ENCODE measurements at places on chromosomes 12 and 14. TPM values are rescaled to one million over a fixed set of nuclear protein-coding genes. Genes with fewer than 3 reads are reported as not detected.

The CLEC4E gene
- total RNA-seq: not detected

The INSM2 gene
- total RNA-seq: 0.10 TPM

The HOXC11 gene
- 1.2 TPM for total RNA-seq

The CARMIL3 gene
- 0.20 TPM for total RNA-seq

The RBP5 gene
- not detected for total RNA-seq

The PMEL gene
- 0.59 TPM for total RNA-seq

The BDKRB2 gene
- 1.4 TPM for total RNA-seq

The OR6C2 gene
- not detected for total RNA-seq

The TCHP gene
- total RNA-seq: 26.4 TPM

The ERP27 gene
- total RNA-seq: not detected

The ADAM21 gene
- total RNA-seq: 0.37 TPM

The ATXN7L3B gene
- total RNA-seq: 28.2 TPM

The SMCO2 gene
- total RNA-seq: 0.37 TPM

The ENDOU gene
- not detected for total RNA-seq

The OLR1 gene
- total RNA-seq: 0.25 TPM

The AQP5 gene
- total RNA-seq: not detected

GRCh38 chr14:79570648-79571047 is 640.7 kb downstream of the DIO2 start:
- no peak for DNase-seq

DNA sequence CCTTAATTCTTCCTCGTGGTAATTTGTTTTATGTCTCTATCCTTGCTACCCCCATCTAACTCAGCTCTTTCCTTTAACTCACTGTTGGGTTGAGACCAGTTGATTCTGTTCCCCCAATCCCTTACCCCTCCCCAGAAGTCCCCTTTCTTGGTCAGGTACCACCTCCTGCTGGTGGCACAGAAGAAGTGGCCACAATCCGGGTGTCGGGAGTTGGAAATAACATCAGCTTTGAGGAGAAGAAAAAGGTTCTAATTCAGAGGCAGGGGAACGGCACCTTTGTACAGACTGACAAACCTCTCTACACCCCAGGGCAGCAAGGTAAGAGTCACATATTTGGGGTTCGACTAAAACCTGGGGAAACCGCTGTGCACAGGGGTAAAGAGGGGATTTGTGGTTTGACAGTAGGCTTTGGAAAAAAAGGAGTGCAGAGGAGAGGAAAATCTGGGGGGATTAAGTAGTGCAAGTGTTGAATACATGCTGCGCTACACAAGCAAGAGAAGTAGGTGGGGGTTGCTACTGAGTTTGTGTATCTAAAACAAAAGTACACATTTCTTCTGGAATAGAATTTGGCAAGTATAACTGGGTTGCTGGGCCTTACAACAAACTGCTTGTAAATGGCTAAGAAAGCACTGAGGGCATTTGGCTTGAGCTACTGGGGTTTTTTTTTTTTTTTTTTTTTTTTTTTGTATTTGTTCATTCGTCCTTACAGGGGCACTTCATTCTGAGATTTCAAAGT is 1.3 kb downstream of the A2ML1 start:
- no peak for DNase-seq

DNA sequence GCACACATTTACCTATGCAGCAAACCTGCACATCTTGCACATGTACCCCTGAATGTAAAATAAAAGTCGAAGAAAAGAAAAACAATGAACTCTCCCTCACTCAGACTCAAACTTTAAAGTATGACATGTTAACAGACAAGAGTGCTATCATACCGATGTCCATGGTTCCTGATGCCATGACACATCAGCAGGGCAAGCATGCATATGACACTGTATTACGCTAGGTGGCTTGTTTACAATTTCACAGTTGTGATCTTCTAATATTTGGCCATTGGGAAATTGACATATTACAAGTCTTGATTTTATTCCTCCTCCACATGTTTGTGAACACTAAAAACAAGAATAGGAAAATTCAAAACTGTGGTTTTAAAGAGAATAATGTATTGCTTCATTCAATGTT is 126.6 kb downstream of the ADAMTS20 start:
- no peak for DNase-seq

DNA sequence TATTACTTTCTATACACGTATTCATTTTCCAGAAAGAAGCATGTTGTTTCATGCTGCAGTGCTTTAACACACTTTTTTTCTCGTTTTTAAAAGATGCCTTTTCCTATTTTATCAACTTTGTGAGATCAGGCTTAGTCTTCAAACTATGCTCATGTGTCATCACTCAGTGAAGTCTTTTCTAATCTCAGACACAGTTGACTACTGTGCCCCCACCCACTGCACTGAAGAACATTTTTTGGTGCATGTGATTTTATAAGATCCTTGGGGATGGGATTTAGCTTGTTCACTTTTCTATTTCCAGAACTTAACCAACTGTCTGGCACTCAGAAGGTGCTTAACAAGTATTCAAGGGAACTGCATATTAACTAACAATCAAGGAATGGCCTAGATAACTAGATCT is 85.5 kb downstream of the CDK17 start:
- no peak for DNase-seq

DNA sequence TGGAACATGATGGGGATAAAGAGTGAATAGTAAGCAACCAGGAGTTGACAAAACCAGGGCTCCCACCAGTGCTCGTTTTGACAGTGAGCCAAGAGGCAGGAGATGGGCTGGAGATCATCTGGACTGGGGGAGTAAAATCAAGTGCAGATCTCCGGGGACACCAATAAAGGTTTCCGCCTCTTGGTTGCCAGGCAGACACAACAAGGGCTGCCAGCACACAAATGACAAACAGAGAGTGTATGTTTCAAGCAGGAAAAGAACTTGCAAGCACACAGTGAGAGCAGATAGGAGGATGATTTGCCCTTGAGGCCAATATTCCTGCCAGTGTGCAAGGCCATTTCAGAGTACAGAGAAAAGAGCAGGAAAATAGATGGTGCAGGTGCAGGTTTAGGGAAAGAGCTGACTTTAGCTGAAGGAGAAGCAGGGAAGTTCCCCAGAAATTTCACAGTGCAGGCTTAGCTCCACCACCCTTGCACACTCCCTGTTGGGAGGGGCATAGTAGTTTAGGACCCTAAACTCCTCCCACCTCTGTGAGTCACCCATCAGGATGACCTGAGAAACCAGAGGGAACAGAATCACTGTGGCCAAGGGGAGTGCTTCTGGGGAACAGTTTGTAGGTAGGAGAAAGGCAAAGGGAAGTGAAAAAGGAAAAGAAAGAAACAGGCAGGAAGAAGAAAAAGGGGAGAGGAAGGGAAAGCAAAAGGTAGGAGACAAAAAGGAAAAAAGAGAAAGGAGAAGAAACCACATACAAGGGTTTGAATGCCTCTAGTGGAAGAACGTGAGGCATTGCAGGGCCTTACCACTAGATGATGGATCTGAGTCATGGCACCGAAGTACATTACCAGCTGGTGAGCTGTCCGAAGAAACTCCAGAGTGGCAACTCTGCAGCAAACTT is 404.4 kb downstream of the SLC6A15 start:
- DNase-seq: peak; percentile 76

DNA sequence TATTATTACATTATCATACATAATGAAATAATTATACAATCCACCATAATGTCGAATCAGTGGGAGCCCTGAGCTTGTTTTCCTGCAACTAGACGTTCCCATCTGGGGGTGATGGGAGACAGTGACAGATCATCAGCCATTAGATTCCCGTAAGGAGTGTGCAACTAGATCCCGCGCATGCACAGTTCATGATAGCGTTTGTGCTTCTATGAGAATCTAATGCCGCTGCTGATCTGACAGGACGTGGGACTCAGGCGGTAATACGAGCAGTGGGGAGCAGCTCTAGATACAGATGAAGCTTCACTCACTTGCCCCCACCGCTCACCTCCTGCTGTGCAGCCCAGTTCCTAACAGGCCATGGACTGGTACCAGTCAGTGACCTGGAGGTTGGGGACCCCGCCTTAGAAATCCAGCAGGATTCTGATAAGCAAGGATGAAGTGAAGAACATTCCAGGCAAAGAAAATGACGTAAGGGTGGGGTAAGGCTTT is 204.6 kb downstream of the ETV6 start:
- no peak for DNase-seq

DNA sequence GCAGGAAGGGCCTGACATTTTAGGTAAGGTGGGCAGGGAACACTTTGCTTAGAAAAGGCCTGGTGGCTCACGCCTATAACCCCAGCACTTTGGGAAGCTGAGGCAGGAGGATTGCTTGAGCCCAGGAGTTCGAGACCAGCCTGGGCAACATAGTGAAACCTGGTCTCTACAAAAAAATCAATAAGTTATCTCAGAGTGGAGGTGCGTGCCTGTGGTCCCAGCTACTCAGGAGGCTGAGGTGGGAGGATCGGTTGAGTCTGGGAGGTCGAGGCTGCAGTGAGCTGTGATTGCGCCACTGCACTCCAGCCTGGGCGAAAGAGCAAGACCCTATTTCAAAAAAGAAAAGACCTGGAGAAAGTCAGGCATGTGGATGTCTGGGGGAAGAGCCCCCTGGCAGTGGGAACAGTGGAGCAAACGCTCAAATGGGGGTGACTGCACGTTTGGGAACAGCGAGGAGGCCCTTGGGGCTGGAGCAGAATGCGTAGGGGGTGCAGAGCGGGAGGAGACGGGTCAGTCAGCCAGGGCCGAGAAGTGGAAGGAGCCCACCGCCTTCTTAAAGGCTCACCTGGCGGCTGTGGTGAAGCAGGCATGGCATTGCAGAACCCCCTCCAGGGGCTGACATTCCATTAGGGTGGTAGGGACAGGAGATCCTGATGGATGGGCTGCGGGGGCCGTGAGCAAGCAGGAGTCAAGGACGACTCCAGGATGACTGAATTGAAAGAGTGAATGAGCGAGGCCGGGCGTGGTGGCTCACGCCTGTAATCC is 6.2 kb upstream of the KIF26A start:
- DNase-seq: no peak

DNA sequence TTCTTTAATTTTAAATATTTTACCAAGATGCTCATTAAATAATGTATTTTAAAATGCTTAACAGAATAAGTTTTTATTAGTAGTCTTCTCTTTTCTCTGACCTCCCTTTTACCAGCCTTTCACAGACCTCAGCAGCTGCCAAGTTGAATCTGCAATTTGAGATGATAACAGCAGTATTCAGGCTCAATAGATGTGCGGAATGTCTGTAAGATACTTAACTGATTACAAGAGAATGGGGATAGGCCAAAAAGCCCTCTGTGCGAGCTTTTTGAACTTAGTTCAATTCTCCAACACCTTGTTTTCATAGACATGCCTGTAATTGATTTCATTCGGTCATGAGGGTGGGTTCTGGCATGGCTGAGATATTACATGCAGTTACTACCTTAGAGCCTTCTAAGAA is 277.2 kb downstream of the TMTC2 start:
- DNase-seq: no peak

- DNase-seq: no peak
These were observed 41.2 kb downstream of the SMUG1 start for GRCh38 chr12:54147606-54148005.

DNA sequence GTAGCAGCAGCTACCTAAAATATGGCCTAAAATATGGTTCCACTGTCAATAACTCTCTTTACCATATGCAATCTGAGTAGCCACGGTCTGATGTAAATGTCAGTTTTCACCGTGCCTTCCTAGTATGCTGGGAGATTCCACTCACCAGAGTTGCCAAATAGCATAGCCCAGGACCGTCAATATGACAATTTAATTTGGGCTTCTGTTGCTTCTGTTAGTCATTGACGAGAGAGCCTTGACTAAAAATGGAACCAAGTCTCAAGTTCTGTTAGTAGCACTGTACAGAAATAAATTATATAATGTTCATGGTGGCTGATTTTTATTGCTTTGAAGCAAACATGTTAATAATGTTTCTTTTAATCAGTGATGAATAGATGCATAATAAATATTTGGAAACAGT is 348.4 kb downstream of the BCAT1 start:
- DNase-seq: no peak

GRCh38 chr12:41850046-41850445 is 294.6 kb downstream of the GXYLT1 start:
- no peak for DNase-seq

GRCh38 chr12:45131506-45131905 is 80.6 kb upstream of the DBX2 start:
- DNase-seq: no peak

GRCh38 chr14:54253195-54253947 is 143.4 kb upstream of the CDKN3 start:
- peak; percentile 92 for DNase-seq

DNA sequence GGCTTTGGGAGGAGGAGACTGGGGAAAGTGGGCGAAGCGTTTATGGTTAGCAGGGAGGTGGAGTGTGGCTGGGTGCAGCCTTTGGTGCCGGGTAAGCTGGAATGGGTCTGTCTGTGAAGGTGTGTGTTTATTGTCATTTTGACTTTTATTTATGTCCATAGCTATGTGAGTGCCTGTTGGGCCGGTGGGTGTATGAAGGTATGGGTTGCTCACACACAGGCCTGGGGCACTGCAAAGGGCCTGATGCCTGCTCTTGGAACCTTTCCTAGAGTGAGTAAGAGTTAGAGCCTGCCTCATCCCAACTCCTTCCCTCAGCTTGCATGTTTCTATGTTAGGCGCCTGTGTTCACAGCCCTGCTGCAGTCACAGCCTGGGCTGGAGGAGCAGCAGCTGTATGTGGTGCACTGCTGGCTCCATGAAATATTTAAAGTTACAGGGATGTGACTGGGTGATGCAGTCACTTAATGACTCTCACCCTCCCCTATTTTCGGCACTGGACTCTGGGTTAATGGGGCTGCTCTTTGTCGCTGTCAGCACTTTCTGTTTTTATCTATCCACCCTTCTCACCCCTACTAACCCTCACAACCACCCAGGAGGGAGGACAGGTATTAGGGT is 2.6 kb upstream of the PPP1R1A start:
- DNase-seq: no peak

GRCh38 chr12:68866950-68867349 is 59.0 kb downstream of the MDM2 start:
- DNase-seq: no peak

GRCh38 chr14:76089575-76089974 is 62.1 kb upstream of the GPATCH2L start:
- no peak for DNase-seq

DNA sequence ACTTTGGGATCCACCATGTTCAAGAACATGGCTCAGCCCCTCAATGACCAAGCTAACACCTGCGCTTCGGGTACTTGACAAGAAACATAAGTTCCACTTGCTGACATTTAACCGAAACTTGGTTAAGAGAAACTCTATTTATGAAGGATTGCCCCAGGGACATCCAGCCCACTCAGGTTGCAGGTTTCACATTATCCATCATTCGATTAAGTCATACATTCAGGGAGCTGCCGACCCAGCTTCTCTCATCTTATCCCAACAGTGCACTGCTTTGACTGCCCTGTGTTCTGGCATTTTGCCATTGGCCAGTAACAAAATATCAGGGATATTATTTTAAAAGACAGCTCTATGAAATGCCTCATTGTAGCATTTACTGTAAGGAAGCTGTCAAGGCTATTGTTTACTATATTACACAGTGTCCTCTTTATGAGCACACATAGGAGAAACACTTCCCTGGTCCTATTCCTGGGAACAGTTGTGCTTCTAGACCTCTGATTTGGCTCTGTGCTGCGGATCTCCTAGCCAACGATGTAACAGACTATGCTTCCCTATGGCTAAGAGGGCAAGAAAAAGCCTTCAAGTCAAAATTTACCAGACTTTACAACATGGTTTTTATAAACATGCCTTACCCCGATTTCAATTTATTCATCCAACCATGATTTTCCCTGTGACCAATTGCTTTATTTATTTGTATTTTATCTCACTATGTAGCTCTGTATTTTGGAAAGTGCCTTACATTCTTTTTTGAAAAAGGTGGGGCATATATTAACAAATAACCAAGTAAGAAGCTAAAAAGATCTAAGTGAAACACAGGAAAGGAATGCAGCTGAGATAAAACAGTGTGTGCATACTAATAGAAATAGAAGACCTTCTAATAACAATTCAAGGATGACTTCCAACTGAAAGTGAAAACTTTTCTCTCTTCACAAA is 109.3 kb downstream of the ITPR2 start:
- no peak for DNase-seq

- no peak for DNase-seq
These were observed 7.0 kb downstream of the AGAP2 start for GRCh38 chr12:57731411-57732080.
